Head of caudate nucleus (tissue), 42 donors: ENCODE measurements at places on chromosomes 4 and X.

DNA sequence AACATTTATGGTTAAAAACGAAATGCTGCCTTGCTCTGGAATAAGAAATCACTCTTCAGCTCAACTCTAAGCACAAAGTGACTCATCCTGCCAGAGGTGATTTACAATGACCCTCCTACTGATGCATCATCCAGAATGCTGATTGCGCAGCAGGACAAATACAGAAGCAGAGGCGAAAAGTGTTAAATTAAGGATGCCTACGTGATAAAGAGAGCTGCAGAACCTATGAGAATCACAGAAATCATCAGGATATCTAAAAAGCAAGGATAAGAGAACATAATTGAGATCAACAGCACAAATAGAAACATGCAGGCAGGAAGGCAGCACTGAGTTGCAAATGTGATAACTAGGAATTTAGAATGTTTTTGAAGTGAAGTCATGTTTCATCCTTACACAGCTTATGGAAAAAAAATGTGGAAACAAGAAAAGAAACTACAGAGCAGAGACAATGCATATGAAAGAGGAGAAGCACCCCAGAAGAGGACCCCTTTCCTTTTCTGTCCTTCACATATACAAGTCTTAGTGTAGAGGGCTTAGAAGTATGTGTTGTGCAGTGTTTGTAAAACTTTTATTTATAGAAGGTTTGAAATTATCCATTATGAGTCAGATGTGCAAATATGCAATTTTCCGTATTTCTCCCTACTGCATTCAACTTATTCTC, 188.4 kb downstream of the SLC7A11 start:
- no peak for DNase-seq

DNA sequence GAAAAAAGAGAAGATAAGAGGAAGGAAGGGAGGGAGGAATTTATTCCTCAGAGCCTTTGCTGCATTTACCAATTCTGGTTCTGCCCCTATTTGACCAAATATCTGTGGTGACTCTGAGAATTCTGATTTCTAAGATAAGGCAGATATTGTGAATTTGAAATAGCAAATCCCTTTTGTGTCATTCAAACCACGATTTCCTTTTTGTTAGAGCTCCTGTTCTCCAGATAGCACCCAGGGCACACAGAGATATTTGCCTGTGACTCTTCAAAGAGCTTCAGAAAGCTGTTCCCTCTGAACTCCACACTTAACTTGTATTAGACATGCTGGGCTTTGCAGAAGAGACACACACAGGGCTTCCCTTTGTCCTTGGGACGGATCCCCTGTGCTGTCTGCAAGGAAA, 272.2 kb downstream of the DHRSX start:
- no peak for DNase-seq

DNA sequence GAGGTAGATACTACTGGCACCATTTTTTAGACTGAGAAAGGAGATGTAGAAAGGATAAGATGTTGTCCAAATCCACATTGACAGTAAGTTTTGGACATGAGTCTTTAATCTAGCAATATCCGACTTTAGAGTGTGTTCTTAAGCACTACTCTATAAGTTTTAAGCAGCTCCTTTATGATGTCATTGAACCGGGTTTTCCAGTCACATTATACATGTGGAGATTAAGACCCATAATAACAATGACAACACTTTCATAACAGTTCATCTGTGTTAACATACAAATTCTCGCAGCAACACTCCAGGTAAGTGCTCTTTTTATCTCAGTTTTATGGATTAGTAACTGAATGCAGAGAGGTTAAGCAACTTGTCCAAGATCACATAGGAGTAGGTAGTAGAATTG, 30.3 kb upstream of the CXCL8 start:
- no peak for DNase-seq

DNA sequence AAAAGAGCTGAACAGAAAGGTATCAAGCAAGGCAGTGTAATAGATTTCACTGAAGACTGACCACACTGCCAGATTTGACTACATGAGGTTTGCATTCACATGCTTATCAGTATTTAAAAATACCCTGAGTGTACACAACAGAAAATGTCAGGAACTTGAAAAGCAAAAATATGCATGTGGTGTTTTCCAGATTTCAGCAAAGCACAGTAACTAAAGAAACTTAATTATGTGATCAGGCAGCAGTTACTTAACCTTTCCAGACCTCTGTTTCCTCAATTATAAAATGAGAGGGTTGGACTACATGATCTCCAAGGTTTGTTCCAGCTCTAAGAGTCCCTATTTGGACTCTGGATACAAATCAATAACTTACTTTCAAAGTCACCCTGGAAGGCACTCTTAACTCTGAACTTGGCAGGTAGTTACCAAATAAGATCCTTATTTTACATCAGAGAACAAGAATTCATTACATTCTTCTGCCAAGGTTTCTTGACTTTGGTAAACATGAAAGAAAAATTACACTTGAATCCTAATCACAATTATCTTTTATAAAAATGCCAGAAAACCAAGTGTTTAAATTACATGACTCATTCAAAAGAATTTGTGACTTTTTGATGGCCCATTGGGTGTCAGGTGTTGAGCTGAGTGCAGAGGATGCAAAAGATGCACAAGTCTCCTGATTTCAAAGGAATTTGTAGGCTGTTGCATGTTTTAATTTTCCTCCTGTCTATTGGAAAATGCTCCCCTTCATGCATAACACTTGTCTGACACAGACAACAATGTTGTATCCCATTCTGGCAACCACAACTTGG, 241.6 kb downstream of the MGST2 start:
- DNase-seq = no peak

- no peak for DNase-seq
Observed at GRCh38 chr4:104766676-104767075, 272.0 kb upstream of the CXXC4 start.

- no peak for DNase-seq
Observed at GRCh38 chr4:147550626-147551246, 66.5 kb upstream of the TMEM184C start.

DNA sequence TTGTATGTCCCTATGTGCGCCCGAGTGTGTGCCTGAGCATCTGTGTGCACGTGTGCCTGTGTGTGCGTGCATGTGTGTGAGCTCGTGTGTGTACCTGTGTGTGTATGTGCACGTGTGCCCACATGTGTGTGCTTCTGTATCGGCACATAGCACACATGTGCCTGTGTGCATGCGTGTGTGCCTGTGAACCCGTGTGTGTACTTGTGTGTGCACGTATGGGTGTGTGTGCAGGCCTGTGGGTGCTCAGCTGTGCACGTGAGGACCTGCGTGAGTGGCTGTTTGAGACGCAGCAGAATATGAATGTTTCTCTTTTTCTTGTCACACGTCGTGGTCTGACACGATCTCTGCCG, 4.3 kb downstream of the AKAP17A start:
- DNase-seq = no peak

DNA sequence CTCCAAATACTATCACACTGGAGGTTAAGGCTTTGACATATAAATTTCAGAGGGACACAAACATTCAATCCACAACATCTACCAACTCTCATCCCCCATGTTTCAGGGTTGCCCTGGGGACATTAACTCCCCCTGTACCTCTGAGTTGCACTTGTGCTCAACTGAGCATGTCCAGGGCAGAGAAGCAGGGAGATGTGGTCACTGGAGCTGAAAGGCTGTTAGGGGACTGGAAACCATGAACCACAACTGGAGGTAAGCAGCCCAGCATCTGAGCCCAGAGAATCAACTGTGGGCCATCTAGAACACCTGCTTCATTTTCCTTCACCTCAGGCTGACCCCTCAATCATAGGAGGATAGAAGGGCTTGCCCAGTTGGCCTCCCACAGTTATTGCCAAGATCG, 641.1 kb downstream of the MID1IP1 start:
- no peak for DNase-seq

- DNase-seq = no peak
Observed at GRCh38 chr4:182809417-182810102, 107.6 kb downstream of the DCTD start.

GRCh38 chr4:97998203-97998602, 145.1 kb downstream of the STPG2 start:
- no peak for DNase-seq

DNA sequence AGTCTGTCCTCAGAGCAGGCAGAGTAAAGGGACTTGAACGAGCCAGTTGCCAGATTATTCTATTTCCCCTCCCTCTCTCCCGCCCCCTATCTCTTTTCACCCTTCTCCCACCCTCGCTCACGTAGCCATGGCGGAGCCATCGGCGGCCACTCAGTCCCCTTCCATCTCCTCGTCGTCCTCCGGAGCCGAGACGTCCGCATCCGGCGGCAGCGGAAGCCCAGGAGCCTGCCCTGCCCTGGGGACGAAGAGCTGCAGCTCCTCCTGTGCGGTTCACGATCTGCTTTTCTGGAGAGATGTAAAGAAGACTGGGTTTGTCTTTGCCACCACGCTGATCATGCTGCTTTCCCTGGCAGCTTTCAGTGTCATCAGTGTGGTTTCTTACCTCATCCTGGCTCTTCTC, 106.2 kb upstream of the SMAD1 start:
- DNase-seq = no peak

GRCh38 chr4:78953769-78954666, 14.8 kb upstream of the PAQR3 start:
- no peak for DNase-seq

DNA sequence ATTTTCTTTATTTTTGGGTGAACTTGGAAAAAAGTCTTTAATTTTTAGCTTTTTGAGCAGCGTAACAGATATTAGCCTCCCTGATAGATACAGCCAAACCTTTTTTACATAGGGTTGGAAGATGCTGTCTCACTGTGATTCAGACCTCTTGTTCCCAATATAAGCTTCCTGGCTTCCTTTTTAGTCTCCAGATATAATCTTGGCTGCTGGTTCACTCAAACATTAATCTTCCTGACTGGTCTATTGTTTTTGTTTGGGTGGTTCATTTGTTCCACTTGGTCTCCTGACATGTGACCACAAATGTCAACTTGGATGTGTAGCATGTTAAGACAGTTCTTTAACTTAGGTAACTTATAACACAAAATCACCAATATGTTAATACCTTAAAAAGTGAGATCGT, 23.0 kb downstream of the RPA4 start:
- DNase-seq = no peak

DNA sequence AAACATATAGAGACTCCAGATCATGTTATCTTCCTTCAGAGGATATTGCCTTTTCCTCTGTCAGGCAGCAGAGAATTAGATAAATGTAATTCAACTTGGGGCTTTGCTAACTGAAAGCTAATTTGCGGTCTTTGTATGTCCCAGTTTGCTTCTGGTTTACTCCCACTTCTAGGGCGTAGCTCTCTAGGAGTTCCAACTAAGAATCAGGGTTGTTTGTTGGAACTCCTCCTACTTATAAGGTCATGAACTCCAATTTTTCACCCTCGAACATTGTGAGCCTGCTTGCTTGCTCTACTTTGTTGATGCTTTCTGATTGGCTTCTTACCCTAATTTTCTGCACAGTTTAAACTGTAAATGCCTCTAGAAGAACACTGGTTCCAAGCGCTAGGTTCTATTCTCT, 66.1 kb downstream of the FMR1NB start:
- DNase-seq = no peak

GRCh38 chr4:172652369-172652768, 516.2 kb upstream of the GALNT7 start:
- no peak for DNase-seq

DNA sequence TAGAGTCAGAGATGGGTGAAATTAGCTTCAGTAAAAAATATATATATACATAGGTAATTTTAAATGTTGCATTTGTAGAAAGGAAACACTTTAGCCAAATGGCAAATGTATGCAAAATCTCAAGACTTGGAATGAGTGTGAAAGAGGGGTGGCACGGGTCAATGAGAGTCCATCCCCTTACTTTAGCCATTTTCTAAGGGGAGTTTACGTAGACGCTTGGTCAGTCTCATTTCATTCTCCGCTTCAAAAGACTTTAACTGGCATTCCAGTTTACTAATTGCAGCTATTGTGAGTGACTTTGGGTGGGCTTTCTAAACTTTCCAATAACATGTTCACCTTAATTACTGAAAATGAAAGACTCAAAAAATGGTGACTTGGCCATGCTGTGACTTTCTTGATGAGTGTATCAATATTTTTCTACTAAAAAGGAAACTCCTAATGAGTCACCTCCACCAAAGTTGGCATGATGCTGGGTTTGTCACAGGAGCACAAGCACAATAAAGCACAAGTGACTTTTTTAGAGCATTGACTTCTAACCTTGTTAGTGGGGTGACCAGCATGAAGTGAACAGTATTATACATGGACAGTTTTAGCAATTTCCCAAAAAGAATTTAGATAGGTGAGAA, 356.0 kb upstream of the RASGEF1B start:
- no peak for DNase-seq

GRCh38 chr4:55762819-55763218, 56.8 kb upstream of the EXOC1L start:
- DNase-seq = no peak

DNA sequence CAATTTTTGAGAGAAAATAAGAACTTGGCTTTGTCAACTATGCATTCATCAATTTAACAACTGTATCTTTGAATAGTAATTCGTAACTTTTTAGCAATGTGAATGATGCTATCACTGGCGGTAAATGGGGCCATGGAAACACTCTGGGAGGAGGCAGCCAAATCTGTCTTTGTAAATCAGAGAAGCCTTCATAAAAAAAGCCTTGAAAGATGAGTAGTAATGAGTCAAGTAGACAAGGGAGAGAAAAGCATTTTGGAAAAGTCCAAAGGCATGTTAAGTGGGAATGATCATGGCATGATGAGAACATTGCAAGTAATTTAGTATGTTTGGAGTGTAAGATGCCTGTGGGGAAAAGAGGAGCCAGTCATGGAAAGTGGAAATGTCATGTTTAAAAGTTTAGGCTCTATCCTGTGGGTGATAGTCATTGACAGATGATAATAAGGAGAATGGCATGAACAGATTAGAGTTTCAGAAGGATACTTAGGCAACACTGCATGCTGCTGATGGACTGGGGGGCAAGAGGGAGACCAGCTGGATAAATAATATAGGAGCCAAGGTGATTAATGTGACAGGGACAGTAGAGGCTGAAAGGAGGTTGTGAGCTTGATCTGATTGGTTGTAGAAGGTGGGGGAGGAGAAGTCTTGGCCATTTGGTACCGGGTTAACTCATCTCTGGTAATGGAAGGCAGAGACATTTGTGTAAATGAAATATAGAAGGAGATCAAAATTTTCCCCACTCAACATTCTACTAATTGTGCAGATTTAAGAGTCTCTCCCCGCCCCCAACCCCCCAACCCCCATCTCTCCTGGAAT, 16.3 kb downstream of the SPRY1 start:
- DNase-seq = no peak

DNA sequence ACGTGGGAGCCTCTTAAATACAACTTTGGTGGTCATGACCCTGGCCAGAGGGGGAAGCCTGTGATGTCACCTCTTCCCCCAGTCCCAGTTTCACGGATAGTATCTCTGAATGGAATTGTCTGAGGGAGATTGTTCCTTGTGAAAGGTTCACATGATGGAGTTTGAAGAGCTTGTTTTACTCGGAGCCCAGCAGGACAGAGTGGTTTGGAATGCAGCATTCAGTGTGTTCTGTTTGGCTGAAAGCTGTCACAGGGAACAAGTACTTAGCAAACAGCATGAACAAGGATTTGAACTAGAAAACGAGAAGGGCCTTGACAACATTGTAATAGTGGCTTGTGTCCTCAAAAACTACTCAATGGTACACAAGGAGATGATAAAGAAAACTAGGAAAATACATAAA, 133.9 kb upstream of the CXorf66 start:
- DNase-seq = no peak
